ENCODE measurements at places on chromosomes 1 and 21.

- no peak for DNase-seq
Measured at GRCh38 chr1:14117700-14118099, 417.7 kb downstream of the PRDM2 start.

- no peak for DNase-seq
Measured at GRCh38 chr1:102595106-102595505, 513.2 kb downstream of the COL11A1 start.

DNA sequence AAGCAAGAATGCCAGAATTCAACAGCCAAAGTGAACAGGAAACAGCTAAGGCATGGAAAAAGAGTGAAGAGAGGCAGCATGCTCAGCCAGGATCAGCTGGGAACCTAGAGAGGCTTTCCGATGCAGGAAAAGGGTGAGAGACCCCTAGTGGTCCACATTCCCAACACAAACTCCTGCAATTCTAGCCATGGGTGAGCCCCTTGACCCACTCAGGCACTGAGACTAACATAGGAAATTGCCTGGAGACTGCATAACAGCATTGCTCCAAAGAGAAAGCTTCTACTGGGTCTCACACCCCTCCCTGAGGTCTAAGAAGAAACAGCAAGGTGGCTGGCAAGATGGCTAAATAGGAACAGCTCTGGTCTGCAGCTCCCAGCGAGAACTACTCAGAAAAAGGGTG is 123.2 kb downstream of the LHX8 start:
- DNase-seq, result no peak

GRCh38 chr1:31583082-31583994 is 7.0 kb downstream of the TINAGL1 start:
- no peak for DNase-seq

DNA sequence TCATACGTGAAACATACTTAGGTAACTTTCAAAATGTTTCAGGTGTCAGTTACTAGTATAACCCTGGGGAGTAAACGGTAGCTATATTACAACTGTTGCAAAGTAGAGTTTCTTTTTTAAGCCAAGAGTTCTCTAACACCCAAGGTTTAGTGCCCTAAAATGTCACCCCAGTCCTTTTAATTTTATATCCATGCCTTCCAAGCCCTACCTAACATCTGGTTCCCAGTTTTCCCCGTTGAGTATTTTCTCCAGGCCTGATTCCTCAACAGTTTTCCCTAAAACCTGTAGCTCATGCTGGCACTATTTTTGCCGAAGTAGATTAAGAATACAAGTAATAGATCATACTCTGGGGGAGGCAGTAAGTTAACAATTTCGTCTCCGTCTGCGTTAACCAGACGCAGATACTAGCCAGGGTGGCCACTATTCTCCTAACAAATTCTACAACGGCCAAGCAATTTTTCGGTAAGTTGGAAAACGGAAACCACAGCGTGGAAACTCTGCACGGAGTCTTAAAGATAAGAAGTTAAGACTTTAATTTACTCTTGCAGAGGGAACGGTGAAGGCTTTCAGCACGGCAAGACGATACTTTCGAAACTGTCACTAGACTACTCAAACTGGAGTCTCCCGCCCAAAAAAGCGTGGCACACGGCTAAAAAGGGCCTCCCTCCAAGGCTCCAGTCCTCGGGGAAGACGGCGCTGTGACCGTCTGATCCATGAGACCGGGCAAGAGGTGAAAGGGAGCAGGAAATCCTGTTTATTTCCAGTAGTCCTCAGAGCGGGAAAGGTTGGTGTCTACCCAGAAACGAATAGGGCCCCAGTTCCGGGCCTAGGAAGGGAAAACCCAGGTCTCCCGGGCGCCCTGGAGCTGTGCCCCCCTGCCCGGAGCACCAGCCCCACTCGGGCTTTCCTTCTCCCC is 945 bp downstream of the SRSF4 start:
- DNase-seq, result no peak

All from NCI-H345 (cell line).